Fibroblast of the aortic adventitia (primary cell): ENCODE measurements at places on chromosomes 4 and X.

GRCh38 chr4:138262030-138262429, 19.9 kb upstream of the SLC7A11 start:
- no peak for DNase-seq

GRCh38 chrX:155864655-155865054, 16.5 kb upstream of the VAMP7 start:
- DNase-seq, result peak; percentile 15

DNA sequence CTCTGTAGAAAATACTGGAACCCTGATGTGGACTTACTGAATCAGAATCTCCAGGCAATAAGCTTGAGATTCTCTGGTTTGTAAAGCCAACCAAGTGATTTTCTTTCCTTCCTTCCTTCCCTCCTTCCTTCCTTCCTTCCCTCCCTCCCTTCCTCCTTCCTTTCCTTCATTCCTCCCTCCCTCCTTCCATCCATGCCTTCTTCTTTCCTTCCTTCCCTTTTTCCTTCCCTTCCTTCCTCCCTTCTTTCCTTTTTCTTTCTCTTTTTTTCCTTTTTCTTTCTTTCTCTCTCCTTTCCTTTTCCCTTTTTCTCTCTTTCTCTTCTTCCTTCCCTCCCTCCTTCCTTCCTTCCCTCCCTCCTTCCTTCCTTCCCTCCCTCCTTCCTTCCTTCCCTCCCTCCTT, 450.8 kb downstream of the GRXCR1 start:
- DNase-seq, result no peak

- peak; percentile 65 for DNase-seq
Observed at GRCh38 chrX:74248889-74249288, 55.1 kb upstream of the ZCCHC13 start.

DNA sequence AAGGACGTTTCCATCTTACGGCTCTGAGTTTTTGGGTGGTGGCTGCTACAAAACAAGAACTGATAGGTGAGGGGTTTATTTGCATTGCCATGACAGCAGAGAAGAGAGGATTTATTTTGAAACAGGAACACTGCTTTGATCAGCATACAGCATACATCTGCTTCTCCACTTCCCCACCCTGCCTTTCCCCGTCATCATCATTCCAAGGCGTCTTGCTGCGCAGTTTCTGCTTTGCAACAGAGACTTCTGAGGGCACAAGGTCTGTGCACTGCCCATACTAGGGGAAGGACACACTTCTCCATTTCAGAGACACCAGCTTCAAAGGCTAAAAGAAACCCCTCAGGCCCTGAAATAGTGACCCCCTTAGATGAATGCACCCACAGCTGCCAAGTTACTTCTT, 19.1 kb downstream of the STARD8 start:
- no peak for DNase-seq
